Transverse colon (tissue), 4 donors: ENCODE measurements at places on chromosomes 6 and 20.

DNA sequence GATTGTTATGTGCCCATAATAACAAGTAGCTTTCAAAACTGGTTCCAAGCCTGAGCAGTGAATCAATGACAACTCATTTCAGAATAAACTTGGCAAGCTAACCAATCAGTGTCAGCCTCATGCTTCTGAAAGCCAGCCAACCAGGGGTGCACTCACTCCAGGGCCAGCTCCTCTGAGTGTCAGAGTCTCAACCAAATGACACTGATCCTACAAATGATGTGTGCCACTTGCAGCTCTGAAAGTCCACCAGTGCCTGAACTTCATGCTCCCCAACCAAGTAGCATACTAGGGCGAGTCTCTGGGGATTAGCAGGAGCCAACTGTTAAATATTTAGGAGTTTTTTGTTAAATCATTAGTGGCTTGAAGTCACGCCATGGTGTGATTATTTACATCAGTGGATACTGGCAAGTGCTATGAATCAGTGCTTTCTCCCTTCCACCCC lies 4.5 kb downstream of the IYD start:
- H3K4me3 ChIP-seq = no peak overlapping the region
- no peak for DNase-seq
- no peak overlapping the region for H3K27ac ChIP-seq
- no peaks in the 10 kb centered on the region for H3K27me3 ChIP-seq
- no peaks in the 10 kb centered on the region for H3K36me3 ChIP-seq

GRCh38 chr6:151140767-151141166 lies 99.0 kb upstream of the AKAP12 start:
- no peak overlapping the region for H3K4me3 ChIP-seq
- peaks cover 7% of the 10 kb centered on the region for H3K4me1 ChIP-seq
- H3K27me3 ChIP-seq = no peaks in the 10 kb centered on the region
- no peak for DNase-seq

GRCh38 chr6:45480752-45481415 lies 103.2 kb upstream of the SUPT3H start:
- no peaks in the 10 kb centered on the region for H3K27me3 ChIP-seq
- H3K36me3 ChIP-seq = no peaks in the 10 kb centered on the region

GRCh38 chr6:116419069-116419786 lies 41.9 kb upstream of the CALHM6 start:
- no peaks in the 10 kb centered on the region for H3K27me3 ChIP-seq
- H3K27ac ChIP-seq = no peak overlapping the region

- DNase-seq = no peak
- no peaks in the 10 kb centered on the region for H3K27me3 ChIP-seq
- no peak overlapping the region for H3K27ac ChIP-seq
- H3K4me1 ChIP-seq = no peaks in the 10 kb centered on the region
Measured at GRCh38 chr6:105675715-105676397, 273.0 kb upstream of the PREP start.

DNA sequence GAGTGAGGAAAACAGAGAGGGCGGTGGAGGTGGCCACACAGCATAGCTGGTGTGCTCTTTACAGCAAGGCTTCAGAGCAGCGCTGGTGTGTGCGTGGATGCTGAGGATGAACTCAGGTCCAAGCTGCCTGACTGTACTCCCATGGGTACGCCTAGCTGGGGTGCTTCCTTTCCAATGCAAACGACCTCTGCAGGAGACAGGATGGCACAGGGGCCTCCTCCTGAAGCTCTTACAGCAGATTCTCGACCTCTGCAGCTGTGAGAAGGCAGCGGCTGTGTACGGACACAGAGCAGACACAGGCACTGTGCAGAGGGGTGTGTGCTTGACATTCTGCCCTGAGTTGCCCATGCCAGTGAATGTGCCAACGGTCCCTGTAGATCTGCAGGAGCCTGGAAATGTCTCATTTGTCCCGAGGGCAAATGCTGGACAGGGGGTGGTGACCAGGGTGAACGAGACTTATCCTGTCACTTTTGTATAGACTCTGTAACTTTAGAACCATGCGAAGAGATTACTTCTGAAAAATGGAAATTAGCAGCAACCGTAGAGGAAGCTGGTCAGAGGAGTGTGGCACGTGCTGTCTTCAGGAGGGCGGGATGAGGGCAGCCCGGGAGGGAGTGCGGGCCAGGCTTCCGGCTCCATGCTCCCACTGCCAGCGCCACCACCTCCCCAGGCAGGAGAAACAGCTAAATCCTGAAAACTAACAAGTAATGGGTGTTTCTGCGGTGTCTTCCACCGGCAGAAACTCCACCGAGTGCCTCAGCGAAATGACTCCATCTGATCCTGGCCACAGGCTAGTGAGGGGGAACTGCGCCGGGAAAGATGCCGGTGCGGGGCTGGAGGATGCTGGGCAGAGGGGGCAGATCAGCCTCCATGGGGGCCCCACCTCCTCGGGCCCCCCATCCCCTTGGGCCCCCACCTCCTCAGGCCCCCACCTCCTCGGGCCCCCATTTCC lies 120.9 kb upstream of the RPS6KA2 start:
- no peak overlapping the region for H3K4me3 ChIP-seq
- DNase-seq = no peak
- no peaks in the 10 kb centered on the region for H3K4me1 ChIP-seq

DNA sequence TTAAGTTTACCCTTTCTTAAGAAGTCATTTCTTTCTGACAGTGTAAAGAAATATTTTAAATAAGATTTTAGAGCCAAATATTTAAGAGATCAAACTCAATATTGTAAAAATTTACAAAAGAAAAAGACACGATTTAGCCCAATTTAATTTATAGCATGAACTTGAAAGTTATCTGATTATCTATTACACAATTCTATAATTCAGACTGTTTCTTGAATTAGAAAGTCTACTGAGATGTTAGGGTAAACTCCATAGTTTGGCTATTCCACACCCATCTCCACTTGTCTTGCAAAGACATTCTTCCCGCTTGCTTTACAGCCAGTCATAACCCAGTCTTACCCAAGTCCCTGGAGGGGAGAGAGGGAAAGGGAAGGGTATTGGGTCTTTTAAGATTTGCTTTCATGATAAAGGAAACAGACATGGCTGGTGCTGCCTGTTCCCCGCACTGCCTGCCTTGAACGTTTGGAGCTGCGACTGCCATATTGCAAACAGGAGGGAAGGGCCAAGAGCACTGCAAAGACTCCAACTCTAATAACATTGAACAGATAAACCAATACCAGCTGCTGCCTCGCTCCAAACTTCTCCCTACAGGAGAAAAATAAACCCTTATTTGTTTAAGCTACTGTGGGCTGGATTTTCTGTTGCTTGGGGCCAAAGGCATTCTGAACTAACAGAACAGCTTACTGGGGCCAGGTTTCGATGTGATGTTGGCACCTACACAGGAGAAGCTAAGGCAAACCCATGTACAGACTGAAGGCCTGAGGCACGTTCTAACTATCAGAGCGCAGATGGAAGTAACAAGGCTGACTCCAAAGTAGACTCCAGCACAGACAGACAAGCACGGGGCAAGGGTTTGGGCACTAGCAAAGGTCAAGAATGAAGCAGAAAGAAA lies 552.3 kb upstream of the JARID2 start:
- no peak overlapping the region for H3K4me3 ChIP-seq
- H3K27ac ChIP-seq = no peak overlapping the region
- DNase-seq = no peak
- H3K4me1 ChIP-seq = no peaks in the 10 kb centered on the region
- no peaks in the 10 kb centered on the region for H3K27me3 ChIP-seq

DNA sequence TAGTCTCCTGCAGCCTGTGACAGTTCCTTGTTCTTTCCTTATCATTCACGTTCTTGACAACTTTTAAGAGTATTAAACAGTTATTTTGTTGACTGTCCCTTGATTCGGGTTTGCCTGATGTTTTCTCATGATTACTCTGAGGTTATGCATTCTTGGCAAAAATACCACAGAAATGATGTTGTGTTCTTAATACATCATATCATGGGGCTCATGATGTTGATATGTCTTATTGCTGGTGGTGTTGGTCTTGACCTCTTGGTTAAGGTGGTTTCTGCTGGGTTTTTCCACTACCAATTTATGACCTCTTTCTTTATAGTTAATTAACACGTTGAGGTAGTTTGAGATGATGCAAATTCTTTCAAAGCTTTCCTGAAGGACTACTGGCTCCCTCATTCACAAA lies 59.1 kb downstream of the ZHX3 start:
- no peak overlapping the region for H3K27ac ChIP-seq
- no peaks in the 10 kb centered on the region for H3K27me3 ChIP-seq
- no peaks in the 10 kb centered on the region for H3K36me3 ChIP-seq
- no peak for DNase-seq
- H3K4me3 ChIP-seq = no peak overlapping the region
- peaks cover under 1% of the 10 kb centered on the region for H3K4me1 ChIP-seq

DNA sequence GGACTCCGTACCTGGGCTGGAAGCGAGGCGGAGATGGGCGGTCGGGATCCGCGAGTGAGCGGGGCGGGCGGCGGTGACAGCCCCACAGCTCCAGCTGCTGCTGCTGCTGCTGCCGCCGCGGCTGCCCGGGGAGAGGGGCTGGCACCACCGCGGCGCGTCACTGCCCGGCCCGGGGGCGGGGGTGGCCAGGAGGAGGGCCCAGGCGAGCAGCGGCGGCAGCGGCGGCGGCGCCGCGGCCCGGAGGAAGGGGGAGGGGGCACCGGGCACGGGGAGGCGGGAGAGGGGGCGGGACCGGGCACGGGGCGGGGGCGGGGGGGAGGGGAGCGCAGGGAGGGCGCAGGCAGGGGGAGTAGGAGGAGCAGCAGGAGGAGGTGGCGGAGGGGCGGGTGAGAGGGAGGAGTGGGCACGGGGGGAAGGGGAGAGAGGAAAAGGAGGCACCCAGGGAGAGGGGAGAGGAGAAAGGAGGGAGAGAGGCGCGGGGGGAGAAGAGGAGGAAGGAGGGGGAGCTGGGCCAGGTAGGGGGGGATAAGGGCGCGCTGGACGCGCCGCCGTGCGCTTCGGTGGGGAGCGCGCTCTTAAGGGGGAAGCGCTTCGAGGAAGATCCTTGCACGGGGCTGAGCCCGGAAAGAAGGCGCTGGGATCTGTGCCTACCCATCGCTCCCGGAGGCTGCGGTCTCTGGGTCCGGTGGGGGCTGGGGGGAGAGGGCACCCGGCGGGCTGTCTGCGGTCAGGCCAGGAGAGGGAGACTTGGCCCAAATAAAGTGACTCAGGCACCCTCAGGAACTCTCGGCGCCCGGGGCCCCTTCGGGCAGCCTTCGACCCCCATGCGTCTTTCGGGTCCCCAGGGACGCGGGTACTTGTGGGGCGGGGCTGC lies 101.5 kb downstream of the NOL4L start:
- H3K27me3 ChIP-seq = no peaks in the 10 kb centered on the region
- peak overlapping the region; percentile 93 for H3K27ac ChIP-seq
- H3K4me3 ChIP-seq = peak overlapping the region; percentile 85
- H3K36me3 ChIP-seq = no peaks in the 10 kb centered on the region
- H3K4me1 ChIP-seq = peaks cover 52% of the 10 kb centered on the region

DNA sequence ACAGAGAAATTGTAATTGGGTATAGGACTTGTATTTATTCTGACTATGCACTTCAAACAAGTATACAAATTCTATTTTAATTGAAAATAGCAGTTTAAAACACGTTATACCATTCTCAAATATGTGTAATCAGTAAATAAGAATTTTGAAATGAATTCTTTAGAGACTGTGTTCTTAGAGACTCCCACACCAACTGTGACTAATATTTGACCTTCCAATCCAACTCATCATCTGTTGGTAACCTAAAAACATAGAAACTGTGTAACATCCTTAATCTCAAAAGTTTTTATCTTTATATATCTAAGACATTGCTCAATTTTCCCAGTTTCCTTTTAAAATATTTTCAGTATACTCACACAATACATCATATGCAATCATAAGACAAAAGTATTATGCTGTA lies 83.9 kb downstream of the KHDRBS2 start:
- H3K36me3 ChIP-seq = no peaks in the 10 kb centered on the region
- DNase-seq = no peak
- no peaks in the 10 kb centered on the region for H3K27me3 ChIP-seq
- H3K27ac ChIP-seq = no peak overlapping the region

GRCh38 chr6:135176464-135176863 lies 4.6 kb upstream of the MYB start:
- H3K4me3 ChIP-seq = no peak overlapping the region
- no peak overlapping the region for H3K27ac ChIP-seq
- no peak for DNase-seq
- no peaks in the 10 kb centered on the region for H3K27me3 ChIP-seq
- no peaks in the 10 kb centered on the region for H3K4me1 ChIP-seq

DNA sequence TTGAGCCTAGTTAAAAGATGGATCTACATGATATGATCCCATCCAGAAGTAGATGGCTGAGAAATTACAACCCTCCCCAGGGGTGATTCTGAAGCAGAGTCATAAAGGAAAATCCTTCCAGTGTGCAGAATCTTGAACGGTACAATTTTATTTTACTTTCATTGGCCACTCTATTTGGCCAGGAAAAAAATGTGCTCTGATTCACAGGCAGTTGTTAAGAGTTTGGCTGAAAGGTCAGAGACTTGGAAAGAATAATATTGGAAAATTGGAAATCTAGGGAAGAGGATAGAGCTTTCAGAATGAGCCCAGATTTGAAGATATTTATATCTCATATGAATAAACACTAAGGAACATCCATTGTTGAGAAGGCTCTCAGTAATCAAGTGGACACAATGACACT lies 1299.3 kb upstream of the GJE1 start:
- no peaks in the 10 kb centered on the region for H3K36me3 ChIP-seq
- no peaks in the 10 kb centered on the region for H3K4me1 ChIP-seq
- no peak overlapping the region for H3K27ac ChIP-seq
- no peak for DNase-seq
- no peak overlapping the region for H3K4me3 ChIP-seq
- H3K27me3 ChIP-seq = no peaks in the 10 kb centered on the region

DNA sequence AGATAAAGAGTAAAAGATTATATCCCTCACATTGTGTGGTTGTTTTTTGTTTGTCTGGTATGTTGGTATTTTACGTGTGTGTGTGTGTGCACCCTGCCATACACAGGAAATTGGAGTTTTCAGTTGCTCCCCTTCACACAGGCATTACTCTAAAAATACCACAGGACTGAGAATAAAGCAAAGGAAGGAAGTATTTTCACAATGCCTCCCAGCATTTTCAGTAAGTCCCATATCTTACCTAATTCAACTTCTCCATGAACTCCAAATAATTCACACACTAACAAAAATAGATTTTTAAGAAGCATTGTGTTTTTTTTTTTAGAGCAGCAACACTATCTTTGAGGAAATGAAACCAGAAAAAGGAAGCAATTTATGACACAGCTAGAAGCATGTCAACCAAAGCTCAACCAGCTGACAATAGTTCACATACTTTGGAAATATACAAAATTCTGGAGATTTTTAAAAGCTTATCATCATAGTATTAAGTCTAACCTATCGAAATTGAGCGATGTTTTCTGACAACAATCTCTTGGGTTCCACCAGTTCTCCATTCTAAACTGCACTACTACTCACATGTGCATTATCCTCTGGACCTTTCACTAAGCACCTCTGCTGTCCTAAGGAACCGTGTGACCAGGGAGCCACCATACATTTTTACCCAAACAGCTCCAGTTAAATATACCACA lies 2.1 kb downstream of the UBE2J1 start:
- no peak for DNase-seq
- no peaks in the 10 kb centered on the region for H3K27me3 ChIP-seq
- H3K4me3 ChIP-seq = no peak overlapping the region
- H3K27ac ChIP-seq = peak overlapping the region; percentile 99
- peaks cover 28% of the 10 kb centered on the region for H3K4me1 ChIP-seq
- H3K36me3 ChIP-seq = no peaks in the 10 kb centered on the region

DNA sequence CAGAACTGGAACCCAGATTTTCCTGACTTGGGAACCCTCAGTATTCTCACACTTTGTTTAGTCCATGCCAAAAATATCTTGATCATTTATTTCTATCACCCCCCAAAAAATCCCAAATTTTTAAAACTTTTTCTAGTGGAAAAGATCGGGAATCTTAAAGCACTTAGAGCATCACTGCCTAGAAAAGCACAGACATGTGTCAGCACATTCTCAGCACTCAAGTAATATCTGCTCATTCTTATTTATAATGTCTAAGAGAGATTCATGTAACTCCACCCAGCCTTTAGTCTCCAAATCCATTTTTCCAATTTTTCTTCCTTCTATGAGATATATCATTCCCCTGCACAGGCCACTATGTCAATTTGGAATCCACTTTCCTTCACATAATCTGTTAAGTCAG lies 29.9 kb upstream of the HSF2 start:
- DNase-seq = no peak
- no peak overlapping the region for H3K27ac ChIP-seq
